ENCODE measurements at places on chromosomes 5 and 9. TPM values are rescaled to one million over a fixed set of nuclear protein-coding genes. Genes with fewer than 3 reads are reported as not detected.

CER1 gene
- total RNA-seq, result not detected

ANKRD55 gene
- total RNA-seq, result not detected

HTR4 gene
- not detected for total RNA-seq

NXNL2 gene
- total RNA-seq, result 8.5 TPM

FAM78A gene
- 0.37 TPM for total RNA-seq

PPP1R26 gene
- total RNA-seq, result 22.9 TPM

SLC36A2 gene
- total RNA-seq, result not detected

REEP2 gene
- 24.2 TPM for total RNA-seq

DOCK2 gene
- 3.0 TPM for total RNA-seq

RNF14 gene
- 76.5 TPM for total RNA-seq

TUSC1 gene
- 10.4 TPM for total RNA-seq

Data from uterine smooth muscle cell (primary cell).